ENCODE measurements at places on chromosomes 5 and 9. TPM values are rescaled to one million over a fixed set of nuclear protein-coding genes. Genes with fewer than 3 reads are reported as not detected.

The TXN gene
- polyA plus RNA-seq = 700 TPM

The NUDT12 gene
- polyA plus RNA-seq = 8.8 TPM

The PKD2L2 gene
- polyA plus RNA-seq = not detected

The KCNIP1 gene
- polyA plus RNA-seq = 0.08 TPM

The PRUNE2 gene
- 5.4 TPM for polyA plus RNA-seq

The TMEM252 gene
- not detected for polyA plus RNA-seq

The VCAN gene
- polyA plus RNA-seq = 51.9 TPM

The MYO10 gene
- polyA plus RNA-seq = 16.6 TPM
